ENCODE measurements at places on chromosomes 3 and 15.
A peak's percentile ranks its signal among the peaks of the same experiment; 100 is the strongest.

DNA sequence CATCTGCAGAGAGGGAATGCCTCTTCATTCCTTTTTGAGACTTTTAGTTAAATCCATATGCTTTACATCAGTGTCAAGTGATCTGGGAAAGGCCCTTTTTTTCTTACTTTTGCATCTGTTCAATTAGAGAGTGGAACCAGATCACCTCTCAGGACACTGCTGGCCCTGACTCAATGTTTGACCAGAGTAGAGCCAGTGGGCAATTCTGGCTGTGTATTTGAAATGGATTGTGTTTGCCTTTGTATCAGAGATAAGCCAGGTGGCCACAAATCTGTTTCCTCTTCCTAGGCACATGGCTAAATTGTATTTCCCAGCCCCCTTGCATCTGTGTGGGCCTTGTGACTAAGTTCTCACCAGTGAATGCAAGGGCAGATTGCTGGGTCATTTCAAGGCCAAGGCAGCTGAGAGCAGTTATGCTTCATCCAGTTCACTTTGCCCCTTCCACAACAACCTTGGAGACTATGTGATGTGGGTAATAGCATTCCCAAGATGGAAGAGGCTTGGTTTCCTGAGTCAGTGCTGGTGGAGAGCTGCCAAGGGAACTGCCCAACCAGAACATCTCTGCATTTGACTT, 75.6 kb upstream of the CACNA2D3 start:
- DNase-seq = no peak

DNA sequence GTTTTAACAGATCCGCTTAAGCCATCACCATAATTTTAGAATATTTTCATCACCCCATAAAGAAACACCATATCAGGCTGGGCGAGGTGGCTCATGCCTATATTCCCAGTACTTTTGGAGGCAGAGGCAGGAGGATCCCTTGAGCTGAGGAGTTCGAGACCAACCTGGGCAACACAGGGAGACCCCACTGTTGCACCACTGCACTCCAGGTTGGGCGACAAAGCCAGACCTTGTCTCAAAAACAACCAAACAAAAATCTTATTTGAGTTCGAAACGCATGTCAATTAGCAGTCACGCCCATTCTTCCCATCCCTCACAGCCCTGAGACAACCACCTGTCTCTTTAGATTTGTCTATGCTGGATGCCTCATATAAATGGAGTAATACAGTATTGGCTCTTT, 119.9 kb downstream of the KLF13 start:
- no peak for DNase-seq

GRCh38 chr3:55518451-55518850, 31.3 kb upstream of the WNT5A start:
- no peak for DNase-seq

DNA sequence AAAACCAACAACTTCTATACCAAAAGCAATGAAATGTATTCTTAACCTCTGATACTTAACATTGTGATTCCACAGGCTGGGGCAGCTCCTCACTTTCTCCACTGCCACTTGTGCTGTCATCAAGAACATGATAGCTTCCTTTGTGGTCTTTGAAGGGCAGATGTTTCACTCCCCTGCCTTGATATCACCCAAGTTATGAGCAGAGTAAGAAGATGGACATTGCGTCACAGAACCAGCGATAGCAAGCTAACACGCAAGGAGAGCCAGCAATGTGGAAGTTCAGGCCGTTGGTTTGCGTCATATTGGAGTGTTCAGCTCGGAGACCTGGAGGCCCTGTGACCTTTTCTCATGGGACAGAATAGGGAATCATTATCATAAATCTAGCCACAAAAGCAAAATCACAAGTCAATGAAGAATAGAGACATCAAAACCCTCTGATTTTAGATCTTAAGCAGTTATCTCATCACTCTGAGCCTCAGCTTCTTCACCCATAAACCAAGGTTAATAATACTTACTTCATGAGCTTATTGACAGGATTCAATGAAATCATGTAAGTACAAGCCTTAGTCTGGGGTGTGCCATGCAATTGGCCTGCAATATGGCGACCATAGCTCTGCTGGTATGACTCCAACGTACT, 183.8 kb upstream of the THBS1 start:
- DNase-seq = no peak

- no peak for DNase-seq
Measured at GRCh38 chr3:18071833-18072232, 329.4 kb upstream of the TBC1D5 start.

DNA sequence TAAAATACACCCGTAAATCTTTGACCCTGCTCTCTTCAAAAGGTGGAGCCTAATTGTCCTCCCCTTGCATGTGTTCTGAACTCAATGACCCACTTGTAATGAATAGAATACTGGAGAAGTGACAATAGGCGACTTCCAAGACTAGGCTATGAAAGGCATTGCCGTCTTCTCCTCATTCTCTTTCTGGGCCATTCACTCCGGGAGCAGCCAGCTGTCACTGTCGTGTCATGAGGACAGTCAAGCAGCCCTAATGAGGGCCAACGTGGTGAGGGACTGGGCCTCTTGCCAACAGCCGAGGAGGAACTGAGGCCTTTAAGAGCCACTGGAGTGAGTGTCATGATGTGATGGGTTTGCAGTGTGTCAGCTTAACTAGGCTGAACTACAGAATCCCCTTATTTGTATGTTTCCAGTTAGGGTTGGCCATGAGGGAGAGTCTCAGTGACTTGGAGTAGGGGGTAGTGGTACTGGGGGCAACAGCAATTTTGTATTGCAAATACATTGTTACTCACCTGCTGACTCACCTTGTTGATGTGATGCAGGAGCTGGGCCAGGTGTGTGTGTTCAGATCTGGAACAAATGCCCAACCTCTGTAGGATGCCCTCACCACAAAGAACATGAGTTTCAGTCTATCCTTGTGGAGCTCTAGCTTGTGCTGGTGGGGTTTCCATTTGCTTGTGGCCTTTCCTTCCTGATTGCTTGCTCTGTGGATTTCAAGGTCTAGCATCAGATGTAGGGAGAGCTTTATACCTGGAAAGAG, 188.5 kb upstream of the PROK2 start:
- DNase-seq = no peak

DNA sequence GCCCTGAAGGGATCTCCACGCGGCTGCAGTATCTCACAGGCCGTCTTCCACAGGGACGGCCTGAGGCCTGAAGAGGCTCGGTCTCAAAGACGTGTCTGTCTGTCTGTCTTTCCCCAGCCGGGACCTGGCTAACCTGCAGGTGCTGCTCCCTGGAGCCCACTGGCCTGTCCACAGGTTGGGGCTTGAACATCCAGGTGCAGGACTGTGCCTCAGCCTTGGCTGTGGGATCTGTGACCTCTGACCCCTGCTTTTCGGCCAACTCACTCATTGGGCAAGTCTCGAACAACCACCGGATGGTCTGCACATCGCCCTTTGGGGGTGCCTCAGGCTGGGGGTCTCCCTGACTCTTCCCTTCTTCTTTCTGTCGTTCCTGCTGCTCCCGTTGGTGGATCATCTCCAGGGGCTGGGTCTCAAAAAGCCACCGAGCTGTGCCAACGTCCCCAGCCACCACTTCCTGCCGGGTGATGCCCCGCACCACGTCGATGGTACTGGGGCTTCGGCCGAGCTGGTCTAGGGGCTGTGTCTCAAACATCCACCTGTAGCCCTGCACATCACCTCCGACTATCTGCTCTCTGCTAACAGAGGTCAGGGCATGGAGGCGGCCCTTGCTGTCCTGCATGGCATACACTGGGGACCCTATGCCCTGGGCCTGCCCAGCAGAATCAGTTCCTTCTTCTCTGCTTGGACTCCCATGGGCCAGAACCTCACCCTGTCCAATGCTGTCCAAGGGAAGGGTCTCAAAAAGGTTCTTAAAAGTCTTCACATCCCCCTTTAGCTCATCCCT, 4.8 kb downstream of the XIRP1 start:
- no peak for DNase-seq

- no peak for DNase-seq
Measured at GRCh38 chr3:53715815-53716483, 130.3 kb downstream of the CHDH start.

DNA sequence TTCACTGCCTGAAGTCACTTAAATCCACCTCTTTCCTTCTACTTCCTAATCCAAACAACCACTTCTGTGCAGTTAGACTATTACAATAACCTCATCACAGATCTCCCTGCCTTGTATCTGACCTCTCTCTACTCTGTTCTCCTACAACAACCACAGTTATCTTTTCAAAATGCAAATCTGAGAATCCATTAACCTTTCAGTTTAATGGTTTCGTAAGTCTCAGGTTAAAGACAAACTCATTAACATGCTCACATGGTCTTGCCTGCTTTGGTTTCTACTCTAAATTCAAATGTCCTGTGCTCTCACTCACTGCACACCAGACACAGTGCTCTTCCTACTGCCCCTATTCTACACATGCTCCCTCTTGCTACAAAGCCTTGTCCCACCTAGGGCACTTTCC, 406.5 kb upstream of the THBS1 start:
- no peak for DNase-seq

DNA sequence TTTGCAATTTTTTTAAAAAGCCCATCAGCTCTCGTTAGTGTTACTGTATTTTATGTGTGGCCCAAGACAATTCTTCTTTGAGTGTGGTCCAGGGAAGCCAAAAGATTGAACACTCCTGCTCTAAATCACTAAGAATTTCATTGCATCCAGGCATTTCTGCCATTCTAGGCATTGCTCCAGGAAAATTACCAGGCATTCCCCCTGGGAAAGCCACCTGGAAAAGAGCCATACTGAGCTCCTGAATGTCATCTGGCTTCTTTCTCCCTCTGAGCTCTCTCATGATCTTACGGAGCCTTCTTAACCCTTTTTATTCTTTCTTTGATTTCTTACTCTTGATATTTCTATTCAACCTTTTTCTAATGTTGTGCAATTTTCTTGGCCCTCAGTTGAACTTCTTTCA, 202.2 kb downstream of the DOCK3 start:
- DNase-seq = no peak

DNA sequence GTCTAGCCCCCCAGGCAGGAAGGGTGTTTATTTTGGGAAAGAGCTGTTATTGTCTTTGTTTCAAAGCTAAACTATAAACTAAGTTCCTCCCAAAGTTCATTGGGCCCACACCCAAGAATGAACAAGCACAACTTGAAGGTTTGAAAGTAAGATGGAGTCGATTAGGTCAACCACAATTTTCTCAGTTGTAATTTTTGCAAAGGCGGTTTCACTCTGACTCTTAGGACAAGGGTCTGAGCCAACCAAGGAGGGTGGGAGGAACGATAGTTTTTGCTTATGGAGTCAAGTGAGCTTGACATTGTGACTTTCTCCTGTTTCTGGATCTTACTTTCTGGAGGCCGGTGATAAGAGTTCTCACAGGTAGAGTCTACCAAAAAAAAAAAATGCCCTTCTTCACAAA, 5.8 kb upstream of the ZNF770 start:
- no peak for DNase-seq

DNA sequence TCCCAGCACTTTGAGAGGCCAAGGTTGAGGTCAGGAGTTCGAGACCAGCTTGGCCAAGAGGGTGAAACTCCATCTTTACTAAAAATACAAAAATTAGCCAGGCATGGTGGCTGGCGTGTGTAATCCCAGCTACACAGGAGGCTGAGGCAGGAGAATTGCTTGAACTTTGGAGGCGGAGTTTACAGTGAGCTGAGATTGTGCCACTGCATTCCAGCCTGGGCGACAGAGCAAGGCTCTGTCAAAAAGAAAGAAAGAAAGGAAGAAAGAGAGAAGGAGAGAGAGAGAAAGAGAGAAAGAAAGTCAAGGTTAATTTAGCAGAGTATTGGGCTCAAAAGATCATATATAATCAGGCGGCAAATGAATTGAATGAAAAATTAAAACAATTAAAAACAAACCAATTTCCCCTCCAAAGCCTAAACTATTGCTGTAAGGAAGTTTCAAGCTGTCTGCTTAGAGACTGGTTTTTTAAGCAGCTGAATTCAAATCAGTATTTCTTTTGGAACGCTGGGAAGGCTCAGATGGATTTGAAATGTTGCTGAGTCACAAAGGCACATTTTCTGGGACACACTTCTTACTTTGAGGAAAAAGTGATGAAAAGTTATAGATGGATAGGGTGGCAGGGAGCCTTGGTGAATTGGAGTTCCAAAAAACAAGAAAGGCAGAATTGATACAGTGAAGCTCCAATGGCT, 81.3 kb upstream of the BHLHE40 start:
- DNase-seq = peak; percentile 23

- no peak for DNase-seq
Measured at GRCh38 chr15:69725957-69726356, 273.3 kb downstream of the RPLP1 start.

DNA sequence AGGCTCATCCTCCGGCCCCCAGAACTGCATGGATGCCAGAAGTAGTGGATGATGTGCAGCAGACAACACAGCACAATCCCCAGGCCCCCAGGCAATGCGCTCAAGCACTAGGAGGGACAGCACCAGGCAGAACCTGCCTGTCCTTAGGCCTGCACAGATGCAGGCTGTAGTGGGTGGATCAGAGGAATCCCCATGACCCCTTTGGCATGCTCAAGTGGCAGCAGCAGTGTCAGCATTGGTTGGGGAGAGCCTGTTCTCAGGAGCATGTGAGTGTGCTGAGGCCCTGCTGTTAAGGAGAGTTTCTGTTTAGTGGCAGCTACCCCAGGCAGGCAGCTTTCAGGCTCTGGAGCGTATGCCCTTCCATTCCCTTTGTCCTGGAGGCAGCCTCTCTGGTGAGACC, 25.1 kb upstream of the CD200R1L start:
- DNase-seq = no peak

- peak; percentile 99 for DNase-seq
Measured at GRCh38 chr3:153221748-153222162, 59.7 kb downstream of the RAP2B start.

DNA sequence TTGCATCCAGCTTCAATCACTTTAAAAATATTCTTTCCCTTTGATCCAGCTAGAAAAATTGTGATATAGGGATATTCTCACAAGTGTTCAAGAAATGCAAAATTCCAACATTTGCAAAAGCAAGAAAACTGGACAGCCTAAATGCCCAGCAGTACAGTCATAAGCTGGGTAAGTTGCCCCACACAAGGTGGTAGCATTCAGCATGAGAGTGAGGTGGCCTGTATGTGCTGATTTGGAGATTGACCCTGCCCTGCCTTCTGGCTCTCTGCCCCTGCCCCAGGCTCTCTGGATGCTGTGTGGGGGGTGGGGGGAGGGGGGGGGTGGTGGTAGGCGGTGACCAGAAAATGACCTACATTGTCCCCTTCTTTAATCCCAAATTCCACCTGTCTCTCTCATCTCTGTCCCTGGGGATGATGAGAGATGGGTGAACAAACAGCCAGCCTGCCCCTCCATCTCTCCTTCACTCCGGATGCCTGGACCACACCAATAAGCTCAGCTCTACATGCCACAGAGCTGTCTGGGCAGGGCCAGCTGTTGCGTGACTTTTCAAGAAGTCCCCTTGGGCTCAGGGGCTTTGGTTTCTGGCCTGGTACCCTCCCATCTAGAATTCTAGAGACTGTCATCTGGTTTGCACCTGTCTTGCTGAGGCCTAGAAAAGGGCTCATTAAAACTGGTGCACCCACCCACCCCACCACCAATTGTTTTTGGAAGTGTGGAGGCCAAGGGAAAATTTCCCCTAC, 42.2 kb downstream of the SLC28A1 start:
- no peak for DNase-seq

DNA sequence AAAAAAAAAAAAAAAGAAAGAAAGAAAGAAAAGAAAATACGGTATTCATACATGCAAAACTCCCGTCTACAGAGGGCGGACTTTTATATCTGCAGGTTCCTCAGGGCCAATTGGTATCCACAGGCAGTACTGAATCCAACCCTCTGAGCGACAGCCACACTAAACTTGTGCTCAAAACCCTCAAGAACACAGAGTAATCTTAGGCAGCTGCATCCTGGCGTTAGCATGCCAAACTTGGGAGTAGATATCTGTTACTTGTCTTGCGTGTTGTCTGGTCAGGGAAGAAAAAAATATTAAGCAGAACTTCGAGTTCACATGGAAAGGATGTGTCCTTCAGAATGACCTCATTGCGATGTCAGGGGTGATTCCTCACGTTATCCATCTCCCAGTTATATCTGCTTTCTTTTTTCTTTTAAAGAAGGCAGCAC, 12.8 kb downstream of the SNAP23 start:
- peak; percentile 77 for DNase-seq

Data from mesenchymal stem cell (in vitro differentiated cells and primary cell).